ENCODE measurements at places on chromosomes 2 and 18. TPM values are rescaled to one million over a fixed set of nuclear protein-coding genes. Genes with fewer than 3 reads are reported as not detected.

- no peak for DNase-seq
Measured at GRCh38 chr2:156800781-156801361, 364.7 kb downstream of the GPD2 start.

- no peak for DNase-seq
Measured at GRCh38 chr18:47983946-47984345, 53.5 kb upstream of the SMAD2 start.

GRCh38 chr2:22126106-22126505 lies 1002.3 kb downstream of the TDRD15 start:
- DNase-seq, result no peak

Gene TRIB2
- 39.4 TPM for total RNA-seq

- DNase-seq, result no peak
Measured at GRCh38 chr2:195027947-195028346, 629.1 kb upstream of the SLC39A10 start.

Gene LRP2
- 0.05 TPM for total RNA-seq

DNA sequence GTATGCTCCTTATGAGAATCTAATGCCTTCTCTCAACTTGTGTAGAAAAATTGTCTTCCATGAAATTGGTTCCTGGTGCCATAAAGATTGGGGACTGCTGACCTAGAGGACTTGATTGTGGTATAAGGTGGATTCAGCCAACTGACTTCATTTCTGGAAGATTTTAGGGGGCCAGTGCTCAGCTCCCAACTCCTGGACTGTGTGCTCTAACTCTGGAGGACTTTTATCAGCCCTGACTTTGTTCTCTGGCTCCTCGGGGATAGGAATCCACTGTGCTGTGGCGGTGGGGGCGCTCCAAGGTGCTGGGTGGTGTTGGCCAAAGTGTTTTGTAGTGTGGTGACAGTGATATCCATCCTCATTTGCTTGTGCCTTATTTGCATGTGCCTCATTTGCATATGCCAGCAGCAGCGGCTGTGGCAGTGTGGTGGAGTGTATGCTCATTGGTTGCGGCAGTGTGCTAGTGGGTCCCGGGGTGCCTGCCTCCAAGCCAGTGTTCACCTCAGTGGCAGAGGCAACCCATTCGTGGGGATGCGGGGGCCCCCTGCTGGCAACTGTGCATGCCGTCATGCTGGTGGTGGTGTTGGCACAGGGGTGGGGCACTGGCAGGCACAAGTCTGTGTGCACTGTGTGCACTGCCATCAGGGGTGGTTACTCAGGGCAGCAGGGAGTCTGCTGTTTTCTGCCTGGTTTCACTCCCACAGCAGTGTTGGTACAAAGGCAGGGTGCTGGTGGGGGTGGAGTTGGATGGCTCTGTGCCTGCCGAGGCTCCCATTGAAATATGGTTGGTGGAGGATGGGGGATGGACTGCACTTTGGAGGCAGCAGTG lies 19.6 kb downstream of the EHBP1 start:
- peak; percentile 21 for DNase-seq

Data from thymus (tissue), 14 donors.